ENCODE measurements at places on chromosomes 6 and 20.

DNA sequence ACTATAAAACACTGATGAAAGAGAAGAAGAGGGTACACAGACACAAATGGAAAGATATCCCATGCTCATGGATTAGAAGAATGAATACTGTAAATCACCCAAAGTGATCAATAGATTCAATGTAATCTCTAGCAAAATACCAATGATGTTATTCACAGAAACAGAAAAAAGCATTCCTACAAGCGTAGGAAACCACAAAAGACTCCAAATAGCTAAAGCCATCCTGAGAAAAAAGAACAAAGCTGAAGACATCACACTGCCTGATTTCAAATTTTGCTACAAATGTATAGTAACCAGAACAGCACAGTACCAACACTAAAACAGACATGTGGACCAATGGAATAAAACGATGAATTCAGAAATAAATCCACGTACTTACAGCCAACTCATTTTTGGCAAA lies 43.0 kb downstream of the THBS2 start:
- no peak for DNase-seq

GRCh38 chr20:35306931-35307517 lies 14.8 kb upstream of the FAM83C start:
- DNase-seq = peak; percentile 25

DNA sequence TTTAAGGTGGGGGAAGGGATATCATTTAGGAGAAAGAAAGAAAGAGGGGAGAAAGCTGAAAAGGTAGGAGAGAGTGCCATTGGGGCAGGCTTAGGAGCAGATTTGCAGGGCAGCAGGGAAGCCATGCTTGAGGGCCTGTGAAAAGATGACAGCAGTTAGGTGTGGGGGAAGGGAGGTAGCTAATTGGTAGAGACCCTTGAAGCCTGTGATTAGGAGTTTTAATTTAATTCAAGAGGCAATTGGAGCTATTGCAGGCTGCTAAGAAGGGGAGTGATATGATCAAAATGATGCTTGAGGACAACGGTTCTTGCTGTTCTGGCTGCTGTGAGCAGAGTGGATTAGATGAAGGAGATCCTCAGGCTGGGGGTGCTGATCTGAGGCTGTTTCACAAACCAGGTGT lies 24.5 kb upstream of the SEC63 start:
- no peak for DNase-seq

DNA sequence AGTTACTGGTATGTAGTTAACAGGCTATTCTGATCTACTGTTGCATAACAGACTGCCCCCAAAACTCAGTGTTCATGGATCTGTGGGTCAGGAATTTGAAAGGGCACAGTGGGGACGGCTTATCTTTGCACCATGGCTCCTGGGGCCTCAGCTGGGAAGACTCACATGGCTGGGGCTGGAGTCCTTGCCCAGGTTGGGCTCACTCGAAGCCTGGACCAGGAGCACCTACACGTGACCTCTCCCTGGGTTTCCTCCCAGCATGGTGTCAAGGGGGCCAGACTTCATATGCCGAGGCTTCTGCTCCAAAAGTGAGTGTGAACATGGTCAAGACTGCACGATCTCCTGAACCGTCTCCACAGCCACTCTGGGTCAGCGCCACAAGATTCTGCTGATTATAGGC lies 11.7 kb downstream of the SYNDIG1 start:
- DNase-seq = no peak

GRCh38 chr6:140789466-140789865 lies 1343.3 kb upstream of the GJE1 start:
- no peak for DNase-seq

- no peak for DNase-seq
Observed at GRCh38 chr6:36855750-36856149, 16.5 kb upstream of the CPNE5 start.

GRCh38 chr6:138310294-138310693 lies 67.4 kb upstream of the SMIM28 start:
- DNase-seq = no peak

DNA sequence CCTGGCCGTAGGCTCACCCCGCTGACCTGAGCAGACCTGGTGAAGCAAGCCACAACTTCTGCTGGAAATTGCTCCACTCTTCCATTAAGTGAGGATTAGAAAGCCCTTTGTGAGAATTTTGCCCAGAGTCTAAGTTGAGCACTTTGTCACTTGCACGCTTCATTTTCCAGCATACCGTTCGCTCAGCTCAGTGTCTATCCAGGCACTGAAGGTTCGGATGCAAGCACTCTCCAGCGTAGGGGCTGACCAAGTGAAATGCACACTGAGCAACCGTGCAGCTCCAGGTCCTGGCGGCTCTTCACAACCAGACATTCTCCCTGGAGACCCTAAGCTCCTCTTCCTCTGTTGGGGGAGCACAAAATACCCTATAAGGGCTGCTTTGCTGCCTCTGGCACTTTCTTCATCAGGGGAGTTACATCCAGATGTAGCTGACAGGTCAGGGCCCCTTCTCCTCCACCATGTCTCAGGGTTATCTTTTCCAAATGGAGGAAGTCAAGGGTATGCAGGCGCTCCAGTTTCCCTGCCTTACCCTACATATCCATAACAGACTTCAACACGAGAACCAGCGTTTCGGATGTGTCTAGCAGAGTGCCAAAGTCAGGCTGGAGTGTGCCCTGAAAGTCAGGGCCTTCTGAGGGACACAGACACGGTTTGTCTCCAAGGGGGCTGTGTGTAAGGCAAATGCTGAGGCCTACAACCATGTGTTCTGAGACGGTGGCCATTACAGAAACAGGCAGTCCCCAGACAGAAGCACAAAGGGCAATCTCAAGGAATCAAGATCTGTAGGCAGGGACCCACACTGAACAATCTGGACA lies 146.7 kb upstream of the AFDN start:
- DNase-seq = no peak

- DNase-seq = no peak
Observed at GRCh38 chr6:25369036-25369432, 89.9 kb downstream of the CARMIL1 start.

DNA sequence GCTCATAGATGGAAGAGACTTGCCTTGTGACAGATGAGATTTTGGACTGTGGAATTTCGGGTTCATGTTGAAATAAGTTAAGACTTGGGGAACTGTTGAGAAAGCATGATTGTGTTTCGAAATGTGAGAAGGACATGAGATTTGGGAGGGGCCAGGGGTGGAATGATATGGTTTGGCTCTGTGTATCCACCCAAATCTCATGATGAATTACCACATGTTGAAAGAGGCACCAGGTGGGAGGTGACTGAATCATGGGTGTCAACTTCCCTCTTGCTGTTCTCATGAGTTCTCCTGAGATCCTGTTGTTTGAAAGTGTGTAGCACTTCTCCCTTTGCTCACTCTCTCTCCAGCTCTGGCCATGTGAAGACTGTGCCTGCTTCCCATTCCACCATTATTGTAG lies 17.9 kb downstream of the AHI1 start:
- DNase-seq = no peak

- DNase-seq = no peak
Observed at GRCh38 chr6:116697480-116697879, 16.5 kb downstream of the KPNA5 start.

- DNase-seq = no peak
Observed at GRCh38 chr6:164690241-164690640, 619.2 kb downstream of the C6orf118 start.

- DNase-seq = no peak
Observed at GRCh38 chr20:16284385-16285100, 288.7 kb downstream of the KIF16B start.

GRCh38 chr6:43887340-43887858 lies 117.4 kb downstream of the VEGFA start:
- no peak for DNase-seq

- DNase-seq = no peak
Observed at GRCh38 chr6:88047510-88048150, at the start of gene SPACA1. Gene SPACA1 (plus strand): TSS chr6:88047841. CDS start chr6:88047906, 65 bp downstream.

DNA sequence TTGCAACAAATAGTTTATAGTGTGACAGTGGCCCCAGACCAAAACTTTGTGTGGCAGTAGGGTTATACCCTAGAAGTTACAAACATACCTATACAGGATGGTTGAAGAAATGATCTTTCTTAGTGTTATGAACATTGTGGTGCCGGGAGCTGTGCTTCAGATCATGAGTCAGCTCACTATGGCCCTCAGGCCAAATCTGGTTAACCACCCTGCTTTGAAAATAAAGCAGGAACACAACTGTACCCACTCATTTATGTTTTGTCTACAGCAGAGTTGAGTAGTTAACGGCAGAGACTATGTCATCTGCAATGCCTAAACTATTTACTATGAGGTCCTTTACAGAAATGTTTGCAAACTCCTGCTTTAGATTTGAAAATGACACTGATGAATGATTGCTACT lies 24.3 kb downstream of the AKAP7 start:
- DNase-seq = no peak

- DNase-seq = no peak
Observed at GRCh38 chr6:167415441-167415961, 90.6 kb downstream of the TTLL2 start.

DNA sequence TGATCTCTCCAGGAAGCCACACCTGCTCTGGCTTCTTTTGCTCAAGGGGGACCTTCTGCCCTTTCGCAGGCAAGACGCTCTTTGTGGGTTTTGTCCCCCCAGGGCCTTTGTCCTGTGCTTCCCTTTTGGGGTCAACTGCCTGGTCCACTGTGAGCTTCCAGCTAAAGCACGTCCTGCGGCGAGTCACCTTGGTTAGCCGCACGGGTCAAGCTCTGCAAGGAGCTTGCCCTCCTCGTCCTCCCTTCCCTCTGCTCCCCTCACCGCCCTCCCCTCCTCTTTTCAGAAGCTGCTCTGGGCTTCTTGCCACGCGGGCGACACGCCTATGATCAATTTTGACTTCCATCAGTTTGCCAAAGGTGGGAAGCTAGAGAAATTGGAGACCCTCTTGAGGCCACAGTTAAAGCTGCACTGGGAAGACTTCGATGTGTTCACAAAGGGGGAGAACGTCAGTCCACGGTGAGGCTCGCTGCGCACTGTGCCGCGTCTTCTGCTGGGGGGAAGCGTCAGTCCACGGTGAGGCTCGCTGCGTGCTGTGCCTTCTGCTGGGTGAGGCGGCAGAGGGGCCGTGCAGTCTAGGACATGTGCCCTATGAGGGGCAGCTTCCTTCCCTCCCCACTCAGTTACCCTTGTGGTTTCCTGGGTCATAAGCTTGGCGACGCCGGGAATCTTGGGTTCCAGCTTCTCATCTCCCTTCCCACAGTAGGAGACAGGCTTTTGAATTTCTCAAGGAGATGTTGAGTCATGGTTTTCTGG lies 80.2 kb downstream of the SYNJ2 start:
- no peak for DNase-seq

DNA sequence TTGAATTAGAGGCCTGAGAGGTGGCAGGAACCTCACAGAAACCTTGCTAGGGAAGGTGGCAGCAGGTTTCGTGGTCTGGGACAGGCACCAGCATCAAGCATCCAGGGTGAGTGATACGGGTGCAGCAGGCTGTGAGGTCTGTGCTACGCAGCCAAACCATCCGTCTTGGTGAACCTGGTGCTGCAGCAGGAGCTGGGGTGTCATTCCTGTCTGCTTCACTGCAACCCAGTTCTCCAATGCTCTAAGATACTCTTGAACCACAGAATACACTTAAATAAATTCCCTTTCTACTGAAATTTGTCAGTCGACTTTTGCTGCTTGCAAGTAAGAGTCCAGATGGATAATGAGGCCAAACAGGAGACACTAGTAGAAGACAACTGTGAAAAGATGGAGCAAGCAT lies 9.7 kb upstream of the CBLN4 start:
- no peak for DNase-seq

DNA sequence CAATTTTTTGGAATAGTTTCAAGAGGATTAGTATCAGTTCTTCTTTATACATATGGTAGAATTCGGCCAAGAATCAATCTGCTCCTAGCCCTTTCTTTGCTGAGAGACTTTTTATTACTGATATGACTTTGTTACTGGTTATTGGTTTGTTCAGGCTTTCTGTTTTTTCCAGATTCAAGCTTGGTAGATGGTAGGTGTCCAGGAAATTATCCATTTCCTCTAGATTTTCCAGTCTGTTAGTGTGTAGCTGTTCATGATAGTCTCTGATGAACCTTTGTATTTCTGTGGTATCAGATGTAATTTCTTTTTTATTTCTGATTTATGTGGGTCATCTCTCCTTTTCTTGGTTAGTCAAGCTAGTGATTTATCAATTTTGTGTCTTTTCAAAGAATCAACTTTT lies 167.6 kb downstream of the GMDS start:
- DNase-seq = no peak

- no peak for DNase-seq
Observed at GRCh38 chr20:45344168-45344860, 3.9 kb downstream of the SDC4 start.

DNA sequence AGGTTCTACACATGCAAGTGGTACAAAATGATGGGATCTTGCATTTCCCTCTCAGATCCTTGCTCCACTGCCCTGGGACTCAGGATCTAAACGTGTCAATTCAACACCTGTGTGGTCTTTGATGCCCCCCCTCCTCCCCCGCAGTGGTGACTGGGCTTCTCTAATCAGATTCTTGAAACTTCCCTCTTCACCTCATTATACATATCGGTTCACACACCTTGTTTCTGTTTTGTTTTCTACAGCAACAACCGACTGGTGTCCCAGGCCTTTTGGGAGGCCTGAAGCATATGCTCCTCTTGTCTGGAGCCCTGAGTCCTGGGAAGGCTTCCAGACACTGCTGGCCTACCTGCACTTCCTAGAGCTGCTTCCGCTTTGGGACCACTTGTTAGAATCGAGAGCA lies 20.0 kb downstream of the SAMD3 start:
- no peak for DNase-seq

GRCh38 chr20:33393609-33394008 lies 7.7 kb downstream of the CDK5RAP1 start:
- no peak for DNase-seq

- no peak for DNase-seq
Observed at GRCh38 chr20:24985802-24986201, 6.7 kb downstream of the APMAP start.

DNA sequence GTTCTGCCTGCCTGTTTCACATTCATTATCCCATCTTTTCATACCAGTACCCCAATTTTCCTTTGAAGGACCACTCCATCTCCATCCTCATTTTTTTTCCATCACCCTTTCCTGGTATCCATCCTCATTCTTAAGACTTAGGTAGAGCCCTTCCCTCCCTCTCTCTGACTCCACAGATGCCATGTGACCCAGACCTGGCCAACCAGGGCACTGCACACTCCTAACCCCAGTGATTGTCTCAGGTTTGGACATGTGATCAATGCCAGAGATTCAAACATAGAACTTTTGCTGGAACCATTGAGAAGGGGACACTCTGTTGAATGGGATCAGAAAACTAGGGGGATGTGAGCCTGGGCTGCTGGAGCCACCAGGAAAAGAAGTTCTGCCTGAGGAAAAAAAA lies 39.1 kb upstream of the NFATC2 start:
- no peak for DNase-seq

All from NCI-H446 treated with DMSO at 0.1 percent for 48 hours (cell line).